ENCODE measurements at places on chromosomes 2 and 18.

DNA sequence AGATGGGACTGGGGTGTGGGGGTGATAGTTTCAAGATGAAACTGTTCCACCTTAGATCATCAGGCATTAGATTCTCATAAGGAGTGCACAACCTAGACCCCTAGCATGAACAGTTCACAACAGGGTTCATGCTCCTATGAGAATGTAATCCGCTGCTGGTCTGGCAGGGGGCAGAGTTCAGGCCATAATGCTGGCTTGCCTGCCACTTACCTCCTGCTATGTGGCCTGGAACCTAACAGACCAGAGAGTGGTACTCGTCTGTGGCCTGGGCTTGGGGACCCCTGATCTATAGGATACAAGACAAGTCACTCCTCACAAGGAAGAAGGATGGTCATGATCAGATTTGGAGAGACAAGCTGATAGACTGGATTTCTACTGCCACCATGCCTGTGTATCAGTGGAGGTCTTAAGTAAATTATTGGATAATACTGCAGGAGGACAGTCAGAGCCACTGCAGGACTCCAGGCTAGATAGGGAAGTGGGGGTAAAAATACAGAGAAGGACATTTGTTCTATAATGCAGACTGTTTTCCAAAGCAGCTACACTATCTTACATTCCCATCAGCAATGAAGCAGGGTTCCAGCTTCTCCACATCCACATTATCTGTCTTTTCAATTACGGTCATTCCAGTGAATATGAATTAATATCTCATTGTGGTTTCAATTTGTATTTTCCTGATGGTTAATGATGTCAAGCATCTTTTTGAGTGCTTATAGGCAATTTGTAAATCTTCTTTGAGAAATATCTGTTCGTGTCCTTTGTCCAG is 28.8 kb upstream of the APOB start:
- DNase-seq = no peak

- DNase-seq = no peak
Measured at GRCh38 chr2:64288321-64289193, 144.3 kb upstream of the PELI1 start.

GRCh38 chr2:1621501-1621900 is 122.8 kb downstream of the PXDN start:
- DNase-seq = no peak

DNA sequence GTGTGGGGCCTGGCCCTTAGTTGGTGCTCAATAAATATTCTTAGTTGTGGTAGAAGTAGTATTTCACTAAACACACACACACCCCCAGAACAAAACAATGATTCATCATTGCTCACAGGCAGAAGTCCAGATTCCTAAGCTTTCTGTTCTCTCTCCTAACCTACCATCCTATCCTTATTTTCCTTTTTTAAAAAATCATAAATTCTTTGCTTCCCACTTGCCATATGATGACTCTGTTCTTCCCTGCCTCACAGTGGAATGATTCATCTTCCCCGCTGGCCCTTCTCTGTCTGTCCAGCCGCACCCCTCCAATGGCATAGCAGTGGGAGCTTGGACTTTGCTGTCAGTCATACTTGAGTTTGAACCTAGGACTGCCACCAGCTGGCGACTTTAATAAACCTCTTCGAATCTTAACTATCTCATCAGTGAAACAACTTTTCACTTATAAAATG is 5.2 kb downstream of the EML6 start:
- DNase-seq = no peak

GRCh38 chr18:32360682-32361345 is 109.9 kb downstream of the GAREM1 start:
- DNase-seq = no peak

DNA sequence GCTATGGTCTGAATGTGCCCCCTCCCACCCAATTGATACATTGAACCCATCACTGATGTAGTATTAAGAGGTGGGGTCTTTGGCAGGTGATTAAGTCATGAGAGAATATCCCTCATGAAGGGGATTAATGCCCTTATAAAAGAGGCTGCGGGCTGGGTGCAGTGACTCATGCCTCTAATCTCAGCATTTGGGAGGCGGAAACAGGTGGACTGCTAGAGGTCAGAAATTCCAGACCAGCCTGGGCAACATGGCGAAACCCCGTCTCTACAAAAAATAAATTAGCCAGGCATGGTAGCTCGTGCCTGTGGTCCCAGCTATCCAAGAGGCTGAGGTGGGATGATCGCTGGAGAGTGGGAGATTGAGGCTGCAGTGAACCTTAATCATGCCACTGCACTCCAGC is 14.3 kb downstream of the POLR2D start:
- no peak for DNase-seq

GRCh38 chr2:24919037-24919505 is 966 bp downstream of the ADCY3 start:
- peak; percentile 67 for DNase-seq

DNA sequence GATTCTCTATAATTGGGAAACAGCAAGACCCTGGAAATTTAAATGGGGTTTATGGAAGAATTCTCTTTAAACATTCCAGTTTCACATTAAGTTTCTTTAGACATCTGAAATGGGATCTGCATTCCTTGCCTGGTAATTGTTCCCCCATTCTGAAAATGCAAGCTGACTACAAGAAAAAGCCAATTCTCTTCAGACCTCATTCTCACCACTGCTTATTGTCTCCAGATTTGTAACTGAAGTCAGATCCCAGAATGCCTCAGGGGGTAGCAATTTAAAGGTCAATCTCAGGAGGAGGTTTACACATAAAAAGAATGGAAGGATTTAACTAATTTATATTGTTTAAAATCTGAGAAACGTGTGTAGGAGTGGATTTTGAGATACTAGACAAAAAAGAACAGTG is 41.2 kb downstream of the COL3A1 start:
- no peak for DNase-seq

GRCh38 chr18:36460854-36461253 is 163.3 kb downstream of the FHOD3 start:
- DNase-seq = no peak

DNA sequence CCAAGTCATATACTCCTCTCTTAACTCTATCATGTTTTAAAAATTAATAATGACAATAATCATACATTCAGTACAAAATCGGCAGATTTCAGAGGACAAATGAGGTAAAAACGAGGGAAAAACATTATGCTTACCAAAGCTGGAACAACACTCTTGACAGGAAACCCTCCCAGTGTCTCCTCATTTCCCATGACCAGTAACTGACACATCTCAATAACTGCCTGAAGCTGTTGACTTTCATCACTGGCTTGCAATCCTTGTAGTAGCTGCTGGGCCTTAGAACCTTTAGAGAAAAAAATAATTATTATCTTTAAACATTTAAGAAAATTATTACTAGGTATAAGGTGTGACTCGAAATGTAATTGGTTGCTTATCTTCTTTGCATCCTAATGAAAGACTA is 103.6 kb downstream of the TRIP12 start:
- no peak for DNase-seq
